Osteoblast (primary cell): ENCODE measurements at places on chromosomes 12 and 14.
A peak's percentile ranks its signal among the peaks of the same experiment; 100 is the strongest.

GRCh38 chr12:48882972-48883304 lies 17.3 kb upstream of the RND1 start:
- no peak for DNase-seq

DNA sequence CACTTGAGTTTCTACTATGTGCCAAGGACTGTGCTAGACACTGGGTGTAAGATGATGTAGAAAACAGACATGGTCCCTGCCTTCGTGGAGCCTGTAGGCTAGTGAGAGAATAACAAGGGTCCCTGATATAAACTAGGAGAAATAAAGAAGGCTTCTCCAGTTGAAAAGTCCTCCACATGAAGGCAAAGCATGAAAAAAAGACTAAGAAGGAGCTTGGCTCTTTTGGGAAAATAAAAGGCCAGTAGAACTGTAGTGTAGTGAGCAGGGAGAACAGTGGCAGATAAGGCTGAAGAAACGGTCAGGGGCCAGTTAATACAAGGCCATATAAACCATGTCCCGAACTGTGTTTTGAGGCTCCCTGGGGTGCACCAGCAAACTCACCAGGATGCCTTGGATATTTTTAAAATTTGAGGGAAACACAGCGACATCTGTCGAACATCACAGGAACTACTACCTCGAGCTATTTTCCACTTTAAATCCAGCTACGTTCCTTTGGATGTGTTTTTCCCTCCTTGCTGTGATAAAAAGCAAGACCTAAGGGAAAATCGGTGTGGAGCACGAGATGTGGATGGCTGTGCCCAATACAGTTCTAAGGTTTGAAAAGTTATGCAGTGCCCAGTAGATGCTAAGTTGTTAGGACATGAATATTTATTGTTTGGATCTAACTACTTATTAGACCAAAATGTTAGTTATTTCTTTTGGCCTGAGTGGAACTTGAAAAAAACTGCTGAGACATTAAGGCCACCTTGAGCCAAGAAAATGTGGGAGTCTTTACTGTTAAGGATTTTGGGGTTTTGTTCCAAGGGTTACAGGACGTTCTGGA lies 8.5 kb upstream of the CFL2 start:
- DNase-seq: peak; percentile 92

GRCh38 chr12:118190266-118190665 lies 54.3 kb downstream of the PEBP1 start:
- peak; percentile 37 for DNase-seq

GRCh38 chr12:120905856-120906384 lies 1.8 kb upstream of the SPPL3 start:
- DNase-seq: peak; percentile 65

- no peak for DNase-seq
These were observed 43.6 kb downstream of the ETV6 start for GRCh38 chr12:11693067-11693466.

GRCh38 chr12:24378548-24379407 lies 429.3 kb upstream of the SOX5 start:
- no peak for DNase-seq

- DNase-seq: no peak
These were observed 311.1 kb upstream of the FKBP4 start for GRCh38 chr12:2483713-2484112.

DNA sequence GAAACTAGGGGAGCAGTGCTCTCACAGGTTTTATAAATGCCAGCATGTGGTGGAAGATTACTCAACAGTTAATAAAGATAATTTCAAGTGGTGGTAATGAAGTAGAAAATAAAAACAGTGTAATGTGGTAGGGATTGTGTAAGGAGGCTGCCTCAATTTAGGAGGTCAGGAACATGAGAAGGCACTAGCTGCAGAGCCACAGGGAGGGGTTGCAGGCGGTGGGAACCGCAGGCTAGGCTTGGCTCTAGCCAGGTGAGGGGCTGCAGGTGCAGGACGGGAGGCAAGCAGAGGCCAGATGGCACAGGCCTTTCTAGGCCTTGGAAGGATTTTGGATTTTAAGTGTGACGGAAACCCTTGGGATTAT lies 768 bp downstream of the METTL25 start:
- DNase-seq: peak; percentile 56

DNA sequence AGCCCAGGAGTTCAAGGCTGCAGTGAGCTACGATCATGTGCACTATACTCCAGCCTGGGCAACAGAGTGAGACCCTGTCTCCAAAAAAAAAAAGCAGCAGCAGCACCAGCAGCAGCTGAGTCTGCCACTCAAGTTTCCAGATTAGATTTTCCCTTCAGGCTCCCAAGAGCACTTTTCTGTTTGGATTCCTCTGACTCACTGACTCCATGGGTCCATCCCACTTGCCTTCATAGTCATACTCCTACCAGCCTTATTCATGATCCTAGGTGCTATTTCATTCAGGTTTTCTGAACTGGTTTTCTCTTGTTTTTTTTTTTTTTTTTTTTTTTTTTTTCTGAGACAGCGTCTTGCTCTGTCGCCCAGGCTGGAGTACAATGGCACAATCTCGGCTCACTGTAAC lies 6.8 kb upstream of the TWF1 start:
- DNase-seq: peak; percentile 53

DNA sequence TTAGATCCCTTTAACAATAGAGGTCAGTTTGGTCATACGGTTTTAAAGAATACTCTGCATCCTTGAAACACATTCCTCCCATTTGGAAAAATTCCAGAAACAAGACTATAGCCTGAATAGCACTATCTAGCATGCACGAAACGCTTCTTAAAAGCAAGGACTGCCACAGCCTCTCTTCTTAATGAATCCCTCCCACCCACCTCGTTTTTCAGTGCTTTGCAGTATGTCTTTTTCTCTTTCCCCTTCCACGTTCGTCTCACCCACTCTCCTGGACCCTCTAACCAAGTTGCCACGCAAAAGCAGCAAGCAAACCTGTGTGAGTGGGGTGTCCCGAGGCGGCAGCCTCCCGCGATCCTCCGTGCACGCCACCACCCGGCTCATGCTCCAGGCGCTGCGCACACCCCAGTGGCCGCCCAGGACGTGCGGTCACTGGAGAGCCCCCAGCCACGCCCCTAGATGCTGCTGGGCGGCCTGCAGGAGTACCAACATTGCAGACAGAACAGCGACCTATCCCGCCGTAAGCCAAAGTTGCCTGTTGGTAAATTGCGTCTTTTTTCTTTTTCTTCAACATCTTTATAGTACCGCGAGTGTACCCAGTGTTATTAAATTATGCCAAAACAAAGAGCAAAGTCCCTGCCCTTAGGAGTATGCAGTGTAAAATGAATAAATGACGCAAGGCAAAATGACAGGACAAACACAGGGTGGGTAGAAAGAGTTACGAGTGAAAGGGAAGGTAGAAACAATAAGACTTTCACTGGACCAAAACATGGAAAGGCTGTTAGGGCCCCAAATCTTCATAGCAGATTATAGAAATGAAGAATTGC lies at the start of gene SLC38A4:
SLC38A4 (minus strand) TSS at position 407 of the 824 bp plus-strand sequence. CDS start 32,926 bp downstream, outside the sequence.
- DNase-seq: peak; percentile 90

DNA sequence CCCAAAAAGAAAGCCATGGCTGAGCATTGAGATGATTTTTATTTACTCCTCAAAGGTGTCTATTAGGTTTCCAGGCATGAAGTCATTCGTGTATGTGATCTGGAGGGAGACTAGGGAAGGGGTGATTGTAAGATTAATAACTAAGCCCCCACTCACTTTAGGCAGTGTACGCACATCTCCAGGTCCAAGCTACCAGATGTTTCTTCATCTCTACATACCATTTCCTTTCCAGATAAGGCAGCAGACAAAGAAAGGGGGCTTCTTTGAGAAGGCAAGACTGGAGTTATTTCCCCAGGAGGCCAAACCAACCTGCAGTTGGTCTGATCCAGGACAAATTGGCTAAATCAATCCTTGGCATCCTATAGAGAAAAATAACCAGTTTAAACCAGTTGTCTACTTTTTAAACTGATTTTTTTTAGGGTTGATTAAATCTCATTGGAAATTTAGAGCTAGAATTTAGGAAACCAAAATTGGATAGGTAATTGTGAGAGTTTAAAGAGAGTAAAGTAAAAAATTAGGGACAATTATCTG lies 3.9 kb downstream of the HOXC13 start:
- DNase-seq: no peak

GRCh38 chr14:52610187-52610586 lies 57.6 kb downstream of the GPR137C start:
- DNase-seq: no peak

- no peak for DNase-seq
These were observed 41.6 kb downstream of the RCOR1 start for GRCh38 chr14:102633906-102634595.

DNA sequence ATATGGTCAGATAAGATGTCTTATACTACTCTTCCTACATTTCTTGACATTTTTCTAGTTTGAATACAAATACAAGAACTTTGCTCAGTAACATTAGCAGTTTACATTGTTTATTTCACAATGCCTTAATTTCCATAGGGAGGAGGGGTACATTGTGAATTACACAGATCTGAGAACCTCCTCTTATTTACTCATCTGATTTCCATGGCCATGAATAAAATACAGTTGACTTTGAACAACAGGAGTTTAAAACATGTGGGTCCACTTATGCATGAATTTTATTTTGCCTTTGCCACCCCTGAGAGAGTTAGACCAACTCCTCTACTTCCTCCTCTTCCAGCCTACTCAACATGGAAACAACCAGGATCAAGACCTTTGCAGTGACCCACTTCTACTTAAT lies 67.7 kb downstream of the MGST1 start:
- DNase-seq: no peak

- no peak for DNase-seq
These were observed 12.8 kb upstream of the WDR20 start for GRCh38 chr14:102126807-102127455.

- DNase-seq: peak; percentile 84
These were observed 3.1 kb downstream of the DGKA start for GRCh38 chr12:55933799-55934742.
